NCI-H2081 treated with DMSO at 0.1 percent for 48 hours (cell line): ENCODE measurements at places on chromosomes 16 and 17.

- DNase-seq = no peak
Measured at GRCh38 chr16:60073376-60073775, 1339.3 kb upstream of the GOT2 start.

DNA sequence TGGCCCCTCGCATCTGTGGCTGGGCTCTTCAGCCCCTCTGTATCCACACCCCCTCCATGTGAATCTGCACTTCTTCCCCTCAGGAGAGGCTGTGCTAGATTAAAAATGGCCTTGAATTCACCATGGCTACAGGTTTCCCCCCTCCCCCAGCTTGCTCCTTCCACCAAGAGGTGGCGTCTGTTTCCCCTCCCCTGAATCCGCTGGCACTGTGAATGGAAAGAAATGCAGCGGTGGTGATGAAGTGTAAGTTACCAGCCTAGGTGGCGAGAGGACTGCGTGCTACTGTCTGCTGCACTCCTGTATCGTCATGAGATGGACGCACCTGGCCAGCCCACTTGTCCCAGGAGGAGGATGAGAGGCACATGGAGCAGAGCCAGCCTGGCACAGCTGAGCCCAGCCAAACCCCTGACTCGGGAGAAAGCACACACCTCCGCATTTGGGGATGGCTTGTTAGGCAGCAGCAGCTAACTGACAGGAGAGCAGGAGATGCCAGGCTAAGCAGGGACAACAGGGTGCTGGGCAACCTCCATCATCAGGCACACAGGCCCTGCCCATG lies 26.2 kb downstream of the TNFRSF13B start:
- no peak for DNase-seq

GRCh38 chr16:10312784-10313724 lies 72.8 kb upstream of the ATF7IP2 start:
- no peak for DNase-seq

GRCh38 chr16:73976644-73977043 lies 320.0 kb upstream of the PSMD7 start:
- DNase-seq = no peak

DNA sequence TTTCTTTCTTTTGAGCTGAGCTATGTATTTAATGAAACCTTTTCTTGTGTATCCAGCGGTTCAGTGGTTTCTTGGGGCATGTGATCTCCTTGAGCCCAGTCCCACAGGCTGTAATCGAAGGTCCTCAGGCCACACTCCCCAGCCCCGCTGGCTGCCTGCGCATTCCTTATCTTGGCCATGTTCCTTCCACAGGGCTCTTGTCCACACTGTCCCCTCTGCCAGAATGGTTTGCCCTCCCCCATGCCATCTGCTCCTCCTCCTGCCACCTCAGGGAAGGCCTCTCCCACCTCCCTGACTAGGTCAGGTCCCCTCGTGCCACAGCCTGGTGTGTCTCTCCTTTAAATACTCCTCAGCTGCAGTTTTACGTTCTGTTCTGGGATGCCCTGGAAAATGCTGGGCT lies 12.1 kb upstream of the NLRC5 start:
- DNase-seq = no peak
